ENCODE measurements at places on chromosomes 16 and 17.
A peak's percentile ranks its signal among the peaks of the same experiment; 100 is the strongest.

DNA sequence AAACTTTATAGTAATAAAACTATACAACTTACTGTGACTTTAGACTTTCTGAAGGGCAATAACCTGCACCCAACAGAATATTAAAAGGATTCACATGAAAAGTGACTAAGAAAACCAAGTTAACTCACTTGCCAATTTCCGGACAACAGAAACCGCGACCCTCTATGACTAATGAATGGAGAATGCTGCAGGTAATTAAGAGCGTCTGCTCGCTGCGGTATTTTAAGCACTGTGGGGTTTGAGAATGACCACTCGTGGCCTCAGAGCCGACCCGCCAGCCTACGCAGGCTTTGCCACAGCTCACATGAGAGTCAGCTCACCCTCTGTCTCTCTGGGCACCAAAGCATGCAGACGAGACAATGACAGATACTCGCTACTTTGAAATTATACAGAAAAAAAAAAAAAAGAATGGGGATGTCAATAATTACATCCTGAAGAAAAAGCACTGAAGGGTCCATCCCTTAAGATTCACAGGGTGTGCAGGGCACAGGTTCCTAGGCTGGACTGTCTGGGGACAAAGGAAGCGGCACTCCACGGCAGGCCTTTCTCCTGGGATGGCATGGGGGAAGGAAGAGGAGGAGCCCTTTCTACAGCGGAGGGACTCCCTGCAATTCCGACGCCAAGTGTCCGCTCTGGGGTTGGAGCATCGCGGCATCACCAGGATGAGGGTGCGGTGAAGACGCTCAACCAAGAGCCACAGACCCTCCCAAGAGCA lies 35.0 kb downstream of the ZCCHC14 start:
- DNase-seq = peak; percentile 63

DNA sequence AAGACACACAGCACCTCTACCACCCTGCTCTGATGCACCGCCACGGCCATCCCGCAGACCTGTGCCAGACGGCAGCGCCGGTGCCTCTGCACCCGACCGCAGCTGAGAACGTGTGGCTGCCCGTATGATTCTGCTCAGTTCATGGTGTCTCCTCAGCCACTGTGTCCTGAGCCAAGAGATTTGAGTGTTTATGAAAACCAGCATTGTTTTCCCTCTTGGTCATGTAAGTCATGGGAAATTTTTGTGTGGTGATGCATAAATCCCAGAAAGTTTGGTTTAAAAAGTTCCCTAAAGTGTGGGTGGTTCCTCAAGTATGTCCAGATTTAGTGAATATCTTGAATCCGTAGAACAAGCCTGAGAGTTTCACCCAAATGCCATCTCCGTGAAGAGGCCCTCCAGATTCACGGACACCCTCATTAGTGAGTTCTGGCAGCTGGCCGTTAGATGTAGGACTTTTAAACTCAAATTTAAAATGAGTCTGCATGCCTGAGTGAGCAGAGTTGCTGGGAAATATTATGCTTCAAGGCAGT lies 57.6 kb downstream of the CDRT4 start:
- DNase-seq = no peak

DNA sequence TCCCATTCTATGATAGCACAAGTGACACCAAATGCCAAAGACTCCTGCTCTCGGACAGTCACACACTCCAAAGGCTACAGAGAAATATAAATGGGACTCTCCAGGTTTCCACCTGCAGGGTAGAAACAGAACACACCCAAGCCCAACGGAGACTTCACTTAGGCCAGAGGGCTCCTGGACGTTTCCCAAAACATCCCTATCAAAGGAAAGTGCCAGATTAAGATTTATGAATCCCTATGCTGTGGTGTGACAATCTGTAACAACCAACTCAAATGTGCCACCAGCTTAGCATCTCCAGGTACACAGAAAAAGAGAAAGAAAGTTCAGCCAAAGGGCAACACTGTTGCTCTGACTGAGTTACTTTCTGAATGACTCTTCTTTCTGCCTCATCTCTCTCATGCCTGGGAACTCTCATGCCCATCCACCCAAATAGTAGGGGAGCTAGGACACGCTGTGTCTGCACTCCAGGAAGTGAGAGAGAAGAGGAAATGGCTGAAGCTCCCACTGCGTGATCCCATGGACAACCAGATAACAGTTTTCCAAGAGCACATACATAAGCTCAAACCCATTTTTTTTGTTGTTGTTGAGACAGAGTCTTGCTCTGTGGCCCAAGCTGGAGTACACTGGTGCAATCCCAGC lies 49.7 kb downstream of the SMG6 start:
- DNase-seq = peak; percentile 23

- DNase-seq = no peak
These were observed 169.9 kb downstream of the MSI2 start for GRCh38 chr17:57425903-57426880.

GRCh38 chr16:58814348-58814801 lies 80.3 kb upstream of the GOT2 start:
- DNase-seq = peak; percentile 31

DNA sequence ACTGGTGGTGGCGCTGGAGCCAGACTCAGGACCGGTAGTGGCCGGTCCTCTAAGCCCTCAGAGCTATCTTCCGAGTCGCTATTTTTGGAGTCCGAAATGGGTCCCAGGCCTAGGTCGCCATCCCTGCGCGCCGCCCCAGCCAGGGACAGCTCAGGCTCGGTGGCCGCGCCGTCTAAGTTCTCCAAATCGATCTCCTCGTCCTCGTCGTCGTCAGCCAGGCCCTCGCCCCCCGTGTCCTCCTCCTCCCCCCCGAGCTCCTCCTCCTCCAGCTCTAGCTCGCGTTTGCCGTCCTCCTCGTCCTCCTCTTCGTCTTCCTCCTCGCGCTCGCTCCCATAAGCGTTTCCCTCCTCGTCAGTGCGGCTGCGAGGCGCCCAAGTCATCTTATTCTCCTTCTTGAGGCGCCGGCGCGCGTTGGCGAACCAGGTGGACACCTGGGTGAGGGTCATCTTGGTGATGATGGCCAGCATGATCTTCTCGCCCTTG lies 1.6 kb downstream of the IRX3 start:
- no peak for DNase-seq

GRCh38 chr16:29686740-29687332 lies 7.9 kb downstream of the QPRT start:
- no peak for DNase-seq

DNA sequence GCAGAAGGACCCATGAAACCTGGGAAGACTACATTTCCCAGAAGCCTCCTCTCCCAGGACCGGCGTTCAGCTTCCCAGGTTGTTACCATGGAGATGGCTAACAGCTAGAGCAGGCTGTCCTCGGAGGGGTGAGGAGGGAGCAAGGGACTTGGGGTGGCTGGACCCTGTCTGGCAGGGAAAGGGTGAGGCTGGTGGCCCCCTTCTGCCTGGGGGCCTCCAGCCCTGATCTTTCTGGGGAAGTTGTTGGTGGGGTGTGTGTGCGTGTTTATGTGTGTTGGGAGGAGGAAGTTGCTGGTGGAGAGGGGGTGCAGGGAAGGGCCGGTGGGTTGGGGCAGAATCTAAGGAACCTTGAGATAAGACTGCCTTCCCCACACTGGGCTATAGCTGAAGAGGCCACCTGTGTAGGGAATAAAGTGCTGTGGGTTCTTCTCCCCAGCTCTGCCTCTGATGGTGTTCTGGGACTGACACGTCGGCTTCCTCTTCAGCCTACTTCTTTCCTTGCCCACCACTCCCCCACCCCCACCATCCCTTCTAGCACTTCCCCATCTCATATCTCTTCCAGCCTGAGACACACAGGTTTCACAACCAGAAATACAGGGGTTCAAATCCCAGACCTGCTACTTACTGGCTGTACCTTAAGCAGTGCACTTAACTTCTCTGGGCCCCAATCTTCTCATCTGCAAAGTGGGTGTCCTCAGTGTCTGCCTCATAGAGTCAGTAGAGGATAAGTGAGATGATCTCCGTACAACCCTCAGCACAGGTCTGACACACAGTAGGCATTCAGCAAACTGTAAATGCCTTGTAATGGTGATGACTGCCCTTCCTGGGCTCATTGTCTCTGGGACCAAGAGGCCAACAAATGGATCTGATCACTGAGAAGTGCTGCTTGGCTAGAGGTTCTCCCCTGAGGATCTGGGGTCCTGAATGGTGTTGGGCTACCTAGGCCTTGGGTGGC lies at the start of gene DRC7:
TSS of gene DRC7 (plus strand) at position 82 of the 955 bp plus-strand sequence. CDS start 3,144 bp downstream, outside the sequence.
- DNase-seq = peak; percentile 26

DNA sequence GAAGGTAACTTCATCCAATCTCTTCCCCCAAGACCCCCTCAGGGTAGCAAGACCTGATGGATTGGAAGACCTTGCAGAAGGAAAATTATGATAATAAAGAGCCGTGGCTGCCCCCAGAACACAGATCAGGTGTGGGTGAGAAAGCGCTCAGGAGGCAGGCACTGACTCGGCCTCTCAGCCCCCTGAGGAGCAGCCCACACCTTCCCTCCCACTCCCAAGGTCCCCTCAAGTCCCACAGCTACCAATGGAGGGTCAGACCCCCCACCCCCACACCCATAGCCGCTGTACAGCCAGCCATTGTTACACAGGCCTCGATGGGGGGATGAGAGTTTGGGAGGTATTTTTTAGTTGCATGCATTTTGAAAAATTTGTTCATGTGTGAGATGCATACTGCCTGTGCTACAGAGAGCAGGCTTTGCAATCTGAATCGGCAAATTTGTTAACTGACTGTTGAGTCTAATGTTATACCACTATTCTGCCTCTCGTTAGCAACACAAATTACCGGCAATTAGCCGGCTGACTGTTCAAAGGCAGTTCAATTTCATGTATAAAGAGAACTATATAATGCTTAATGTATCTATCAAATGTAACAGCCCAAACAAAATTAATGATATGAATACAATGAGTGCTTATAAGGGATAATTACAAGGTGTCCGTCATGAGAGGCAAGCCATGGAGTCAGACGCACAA lies 211.7 kb downstream of the C16orf78 start:
- DNase-seq = no peak

DNA sequence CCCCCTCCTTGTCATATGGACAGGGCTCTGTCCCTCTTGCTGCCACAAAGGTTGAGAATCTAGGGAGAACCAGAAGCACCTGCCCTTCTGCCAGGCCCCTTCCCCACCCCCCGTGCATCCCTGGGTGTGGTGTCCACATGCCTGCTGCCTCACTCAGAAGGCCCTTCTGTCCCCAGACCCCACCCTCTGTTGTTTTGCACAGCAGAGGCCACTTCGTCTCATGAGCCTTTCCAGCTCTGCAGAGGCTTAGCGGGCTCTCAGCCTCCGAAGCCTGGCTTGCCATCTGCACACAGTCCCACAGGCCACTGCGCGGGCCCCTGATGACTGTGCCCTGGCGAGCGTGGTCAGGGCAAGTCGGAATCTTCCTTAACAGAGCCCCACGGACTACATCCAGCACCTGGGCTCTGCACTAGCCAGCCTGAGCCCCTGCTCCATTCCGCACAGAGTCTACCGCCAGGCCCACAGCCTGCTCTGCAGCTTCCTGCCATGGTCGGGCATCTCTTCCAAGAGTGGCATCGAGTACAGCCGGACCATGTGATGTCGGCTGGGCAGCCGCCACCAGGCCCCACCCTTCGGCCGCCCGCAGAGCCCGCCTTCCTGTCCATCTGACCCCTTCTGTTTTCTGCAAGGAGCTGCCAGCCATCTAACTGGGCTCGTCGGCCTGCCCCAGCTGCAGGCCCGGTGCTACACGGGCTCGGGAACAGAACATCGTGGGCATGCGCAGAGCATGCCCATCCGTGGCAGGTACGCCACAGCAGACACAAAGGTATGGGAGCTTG lies 10.8 kb downstream of the C16orf90 start:
- no peak for DNase-seq

GRCh38 chr17:27846042-27846655 lies 45.8 kb upstream of the NOS2 start:
- peak; percentile 36 for DNase-seq

- DNase-seq = no peak
These were observed 42.8 kb downstream of the MEAK7 start for GRCh38 chr16:84461413-84462295.
